ENCODE measurements at places on chromosomes 5 and 9.

DNA sequence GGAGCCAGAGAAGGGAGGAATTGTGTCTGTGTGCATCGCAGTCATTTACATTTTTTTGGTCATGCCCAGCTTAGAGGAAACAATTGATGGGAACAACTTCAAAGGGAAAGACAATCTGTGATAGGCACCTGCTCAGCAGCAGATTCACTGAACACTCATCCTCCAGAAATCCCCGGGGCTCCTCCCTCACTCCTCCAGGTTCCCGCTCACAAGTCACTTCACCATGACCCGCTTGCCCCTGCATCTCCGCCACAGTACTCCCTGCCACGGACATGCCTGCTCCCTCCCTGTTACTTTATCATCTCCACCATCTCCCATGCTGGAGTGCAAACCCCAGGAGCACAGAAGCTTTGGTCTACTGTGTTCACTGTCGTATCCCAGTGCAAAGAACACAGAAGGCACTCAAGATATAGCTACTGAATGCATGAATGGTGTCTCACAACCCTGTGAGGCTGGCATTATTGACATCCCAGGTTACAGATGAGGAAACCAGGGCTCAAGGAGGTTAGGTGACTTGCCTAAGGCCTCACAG, 16.2 kb downstream of the LHX6 start:
- no peak for DNase-seq

DNA sequence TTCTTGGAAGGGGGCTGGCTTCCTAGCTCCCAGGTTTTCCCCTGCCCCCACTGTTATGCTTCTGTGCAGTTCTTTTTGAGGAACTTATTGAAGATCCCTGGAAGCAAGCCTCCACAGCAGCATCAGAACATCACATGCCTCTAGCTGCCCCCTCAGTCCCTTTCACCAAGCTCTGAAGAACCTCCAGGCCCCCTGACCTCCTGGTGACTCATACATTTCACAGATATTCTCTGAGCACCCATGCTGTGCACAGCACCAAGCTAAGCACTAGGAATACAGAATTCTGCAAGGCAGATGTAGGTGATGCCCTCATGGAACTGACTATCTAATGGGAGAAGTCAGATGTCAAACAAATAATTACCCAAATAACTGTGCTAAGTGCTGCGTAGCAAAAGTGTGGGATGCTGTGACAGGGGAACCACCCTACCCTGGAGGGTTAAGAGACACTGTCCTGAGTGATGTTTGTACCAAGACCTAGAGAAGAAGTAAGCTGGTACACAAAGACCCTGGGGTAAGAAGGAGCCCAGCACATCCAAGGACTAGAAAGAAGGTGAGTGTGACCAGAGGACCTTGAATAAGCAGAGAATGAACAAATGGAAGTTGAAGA, 213.7 kb upstream of the NR4A3 start:
- DNase-seq = no peak

DNA sequence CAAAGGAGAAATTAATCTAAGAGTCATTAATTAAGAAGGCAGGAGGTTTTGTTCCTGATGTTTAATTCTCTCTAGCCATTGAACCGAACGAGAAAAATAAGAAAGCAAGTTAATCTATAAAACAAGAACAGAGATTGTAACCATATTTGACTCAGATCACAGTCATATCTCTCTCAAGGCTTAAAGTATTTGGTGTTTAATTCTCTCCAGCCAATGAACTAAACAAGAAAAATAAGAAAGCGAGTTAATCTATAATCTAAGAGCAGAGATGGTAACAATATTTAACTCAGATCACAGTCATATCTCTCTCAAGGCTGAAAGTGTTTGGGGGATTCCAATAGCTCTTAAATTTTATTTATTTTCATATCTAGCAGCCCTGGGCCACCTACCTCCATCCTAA, 74.4 kb upstream of the SHISAL2B start:
- DNase-seq = no peak

GRCh38 chr9:9919174-9919775, 693.5 kb downstream of the PTPRD start:
- DNase-seq = no peak

DNA sequence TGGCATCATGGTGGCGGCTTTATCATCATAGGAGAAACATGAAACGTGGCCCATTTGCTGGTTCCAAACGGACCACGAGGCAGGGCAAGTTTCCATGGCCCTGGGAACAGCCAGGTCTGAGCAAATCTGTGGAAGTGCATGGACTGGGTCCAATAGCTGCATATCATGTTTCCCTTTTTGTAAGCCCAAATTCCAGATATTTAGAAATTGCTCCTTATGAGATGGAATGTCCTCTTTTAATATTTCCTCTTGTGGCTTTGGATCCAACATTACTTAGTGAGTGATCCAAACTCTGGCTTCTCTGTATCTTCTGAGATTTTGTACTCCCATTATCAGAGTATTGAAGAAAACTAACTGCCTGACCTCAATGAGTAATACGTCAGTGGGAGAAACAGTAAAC, 79.8 kb upstream of the FBXL7 start:
- no peak for DNase-seq

- DNase-seq = no peak
Measured at GRCh38 chr5:14155075-14155474, 11.9 kb downstream of the TRIO start.

DNA sequence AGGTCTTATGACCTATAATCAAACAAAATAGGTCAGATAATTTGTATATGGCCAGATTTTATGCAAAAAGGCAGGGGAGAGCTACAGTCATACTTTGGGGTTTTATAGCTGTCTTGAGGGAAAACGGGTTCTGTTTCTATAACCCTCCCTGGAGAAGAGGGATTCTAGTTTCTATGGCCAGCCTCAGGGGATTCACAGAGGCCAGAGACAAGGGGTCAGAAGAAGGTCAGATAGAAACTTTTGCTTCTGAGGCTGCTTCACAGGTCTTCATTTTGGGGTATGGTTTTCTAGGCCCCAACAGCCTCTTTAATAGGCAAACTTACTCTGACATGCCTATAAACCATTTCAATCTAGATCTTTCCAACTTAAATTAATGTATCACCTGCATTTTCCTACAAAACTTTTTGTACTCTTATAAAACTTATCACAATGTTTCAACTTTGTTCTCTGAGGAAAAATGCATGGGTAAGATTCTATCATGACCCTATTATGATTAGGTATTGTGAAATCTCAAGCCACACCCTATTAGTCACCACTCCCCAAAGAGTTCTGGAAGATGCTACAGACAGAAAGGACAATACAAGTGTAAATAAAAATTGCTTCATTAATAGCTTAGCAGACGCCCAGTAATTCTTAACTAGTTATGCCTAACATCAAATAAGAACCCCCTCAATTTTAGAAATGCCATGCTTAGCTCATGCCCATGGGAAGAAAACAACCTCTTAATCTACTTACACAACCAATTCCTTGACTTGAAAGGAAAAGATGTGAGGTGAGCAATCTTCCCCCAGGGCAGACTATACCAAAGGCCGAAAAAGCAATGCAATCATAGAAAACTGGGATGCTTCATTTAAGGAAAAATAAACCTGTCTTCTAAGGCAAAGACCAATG, 396.6 kb downstream of the TLR4 start:
- no peak for DNase-seq

DNA sequence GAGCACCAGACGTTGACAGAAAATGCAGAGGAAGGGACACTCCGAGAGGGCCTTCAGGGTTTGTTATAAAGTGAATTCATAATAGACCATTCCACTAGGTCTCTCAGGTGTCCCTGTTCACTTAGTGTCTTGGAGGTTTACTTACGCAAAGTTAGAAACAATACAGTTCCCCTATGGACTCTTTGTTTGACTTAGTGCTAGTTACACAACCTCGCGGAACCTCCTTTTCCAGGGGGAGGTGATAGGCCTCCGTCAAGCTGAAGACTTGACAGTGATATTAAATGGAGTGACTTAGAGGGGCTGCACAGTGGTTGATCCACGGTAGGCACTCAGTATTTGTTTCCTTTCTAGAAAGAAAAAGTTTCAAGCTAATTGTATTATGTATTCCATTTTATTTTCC, 1.3 kb downstream of the CCT5 start:
- DNase-seq = no peak

GRCh38 chr9:87464110-87464991, 33.3 kb upstream of the DAPK1 start:
- DNase-seq = no peak

DNA sequence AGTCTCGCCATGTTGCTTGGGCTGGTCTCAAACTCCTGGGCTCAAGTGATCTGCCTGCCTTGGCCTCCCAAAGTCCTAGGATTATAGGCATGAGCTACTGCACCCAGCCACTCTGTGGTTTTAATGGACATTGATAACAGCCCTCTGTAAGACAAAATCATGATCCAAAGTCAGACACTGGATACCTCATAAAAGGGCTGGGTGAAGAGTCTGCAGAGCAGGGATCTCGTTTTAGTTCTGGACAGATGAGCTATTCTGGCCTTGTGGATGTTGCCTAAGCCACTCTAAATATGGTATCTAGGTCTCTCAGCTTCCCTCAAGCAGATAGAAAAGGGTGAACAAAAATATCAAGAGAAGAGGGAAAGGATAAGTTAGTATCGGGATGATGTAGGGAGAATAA, 133.4 kb upstream of the OSMR start:
- DNase-seq = no peak

DNA sequence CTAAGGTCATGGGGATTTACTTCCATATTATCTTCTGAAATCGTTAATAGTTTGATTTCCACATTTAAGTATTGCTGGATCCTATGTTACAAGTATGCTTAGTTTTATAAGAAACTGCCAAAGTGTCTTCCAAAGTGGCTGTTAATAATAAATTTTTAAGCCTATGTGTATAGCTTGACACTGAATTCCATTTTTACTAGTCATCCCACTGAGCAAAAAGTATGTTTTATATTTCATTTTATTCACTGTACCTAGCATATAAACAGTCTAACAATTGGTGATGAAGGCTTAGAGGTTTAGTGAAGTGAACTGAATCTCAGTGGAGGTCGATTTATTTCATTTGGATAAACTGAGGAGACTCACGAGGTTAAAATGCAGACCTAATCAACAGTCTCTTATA, 174.6 kb downstream of the ADAMTS6 start:
- DNase-seq = no peak

- peak; percentile 64 for DNase-seq
Measured at GRCh38 chr9:134065612-134066419, 2.0 kb downstream of the BRD3 start.

DNA sequence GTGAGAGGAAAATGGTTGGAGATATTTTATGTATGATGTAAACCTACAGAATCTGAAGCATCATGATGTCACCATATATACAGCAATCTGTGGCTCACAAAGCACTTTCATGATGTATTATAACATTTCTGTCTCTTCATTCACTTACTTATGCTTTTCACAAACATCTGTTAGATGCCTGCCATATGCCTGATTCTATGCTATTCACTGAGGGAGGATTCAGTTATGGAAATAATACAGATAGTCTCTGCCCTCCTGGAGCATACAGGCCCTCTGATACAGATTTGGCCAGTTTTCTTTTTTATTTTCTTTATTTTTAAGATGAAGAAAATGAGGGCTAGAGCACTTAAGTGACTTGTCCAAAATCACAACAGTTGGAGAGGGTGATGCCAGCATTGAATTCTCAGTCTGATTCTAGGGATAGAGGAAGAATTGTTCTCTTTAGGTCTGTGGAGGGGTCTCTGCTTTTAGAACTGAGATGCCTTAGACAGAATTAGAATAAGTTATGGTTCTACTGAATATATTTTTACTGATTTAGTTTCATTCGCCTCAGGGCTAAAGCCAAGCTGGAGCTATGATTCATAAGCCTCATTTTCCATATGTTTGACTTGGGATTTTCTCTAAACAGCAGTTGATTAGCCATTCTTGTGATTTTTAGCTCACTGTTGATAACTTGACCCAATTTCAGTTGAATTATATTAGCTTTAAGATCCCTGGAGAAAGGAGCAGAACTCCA, 636.4 kb downstream of the PRELID2 start:
- DNase-seq = no peak

GRCh38 chr5:60611099-60611740, 88.7 kb downstream of the DEPDC1B start:
- no peak for DNase-seq

DNA sequence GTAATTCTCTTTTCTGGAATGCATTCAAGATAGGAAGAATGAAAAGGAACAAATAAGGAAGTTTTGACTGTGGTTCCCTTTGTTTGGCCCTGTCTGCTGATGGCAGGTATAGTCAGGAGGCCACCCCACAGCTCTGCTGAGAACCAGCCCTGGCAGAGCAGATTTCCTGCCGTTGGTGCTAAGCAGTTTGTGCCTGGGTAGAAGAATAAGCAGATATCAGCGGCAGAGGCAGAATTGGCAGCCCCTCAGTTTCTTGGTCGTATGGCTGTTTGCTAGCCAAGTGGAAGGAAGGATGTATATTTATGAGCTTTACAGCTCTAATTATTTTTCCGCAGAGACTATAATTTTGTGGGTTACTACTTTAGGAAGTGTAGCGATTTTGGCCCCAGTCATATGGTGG, 310.2 kb upstream of the RFX3 start:
- no peak for DNase-seq

- peak; percentile 20 for DNase-seq
Measured at GRCh38 chr5:94968507-94969095, 316.3 kb downstream of the MCTP1 start.

- DNase-seq = no peak
Measured at GRCh38 chr9:129334105-129334935, 156.3 kb upstream of the IER5L start.

DNA sequence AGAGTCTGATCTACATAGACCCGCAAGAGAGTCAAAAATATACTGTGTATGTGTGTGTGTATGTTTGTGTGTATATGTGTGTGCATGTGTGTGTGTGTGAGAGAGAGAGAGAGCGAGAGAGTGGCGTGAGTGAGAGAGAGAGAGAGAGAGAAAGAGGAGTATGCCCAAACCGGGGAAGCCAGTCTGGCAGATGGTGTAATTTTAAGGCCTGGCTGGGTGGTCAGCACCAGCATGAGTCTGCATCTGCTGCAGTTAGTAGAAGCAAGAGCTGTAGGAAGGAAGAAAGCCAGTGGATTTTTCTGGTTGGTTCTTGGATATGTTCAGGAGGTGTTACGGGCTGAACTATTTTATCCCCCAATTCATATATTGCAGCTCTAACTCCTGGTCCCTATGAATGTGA, 75.2 kb downstream of the ACTBL2 start:
- DNase-seq = no peak

GRCh38 chr5:77635067-77635916, 3.2 kb downstream of the OTP start:
- no peak for DNase-seq

- DNase-seq = peak; percentile 43
Measured at GRCh38 chr5:55903121-55903701, 52.1 kb downstream of the IL31RA start.

- DNase-seq = no peak
Measured at GRCh38 chr5:119055294-119055693, 15.6 kb upstream of the DMXL1 start.
